Right cardiac atrium (tissue), 5 donors: ENCODE measurements at places on chromosomes 12 and 14. TPM values are rescaled to one million over a fixed set of nuclear protein-coding genes. Genes with fewer than 3 reads are reported as not detected.

GRCh38 chr12:110371408-110372055 is 32.0 kb downstream of the ANAPC7 start:
- no peak for DNase-seq

DNA sequence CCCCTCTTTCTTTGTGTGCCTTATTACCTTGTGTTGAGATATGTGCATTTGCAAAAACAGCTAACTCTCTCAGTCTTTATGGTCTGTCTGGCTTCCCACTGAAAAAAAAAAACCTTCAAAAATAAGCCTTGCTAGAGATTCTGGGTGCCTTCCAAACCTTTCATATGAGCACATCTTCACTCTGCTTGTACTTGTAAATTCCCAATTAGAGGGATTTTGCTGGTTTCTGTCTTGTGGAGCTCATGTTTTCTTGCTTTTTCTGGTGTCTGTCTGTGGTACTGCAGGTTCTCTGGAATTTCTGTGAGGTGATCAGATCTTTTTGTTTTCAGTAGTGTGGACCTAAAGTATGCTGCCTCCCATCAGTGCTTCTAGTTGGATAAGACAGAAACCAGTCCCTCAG is 100.1 kb downstream of the PIK3C2G start:
- no peak for DNase-seq

Gene FAM186B
- polyA plus RNA-seq: 0.16 TPM

Gene GALNT16
- polyA plus RNA-seq: 33.2 TPM

Gene C1S
- 126 TPM for polyA plus RNA-seq

GRCh38 chr12:86735851-86736250 is 479.7 kb upstream of the MGAT4C start:
- no peak for DNase-seq

- no peak for DNase-seq
Observed at GRCh38 chr12:94783862-94784261, 133.5 kb upstream of the TMCC3 start.

Gene MYF5
- polyA plus RNA-seq: not detected

GRCh38 chr12:55842681-55843429 is at the start of gene MMP19:
TSS of gene MMP19 (minus strand) at chr12:55842936. CDS start at chr12:55842830, 106 bp downstream.
- peak; percentile 66 for DNase-seq

Gene BIN2
- 1.8 TPM for polyA plus RNA-seq
